ENCODE measurements at places on chromosomes 4 and X.
A peak's percentile ranks its signal among the peaks of the same experiment; 100 is the strongest.

DNA sequence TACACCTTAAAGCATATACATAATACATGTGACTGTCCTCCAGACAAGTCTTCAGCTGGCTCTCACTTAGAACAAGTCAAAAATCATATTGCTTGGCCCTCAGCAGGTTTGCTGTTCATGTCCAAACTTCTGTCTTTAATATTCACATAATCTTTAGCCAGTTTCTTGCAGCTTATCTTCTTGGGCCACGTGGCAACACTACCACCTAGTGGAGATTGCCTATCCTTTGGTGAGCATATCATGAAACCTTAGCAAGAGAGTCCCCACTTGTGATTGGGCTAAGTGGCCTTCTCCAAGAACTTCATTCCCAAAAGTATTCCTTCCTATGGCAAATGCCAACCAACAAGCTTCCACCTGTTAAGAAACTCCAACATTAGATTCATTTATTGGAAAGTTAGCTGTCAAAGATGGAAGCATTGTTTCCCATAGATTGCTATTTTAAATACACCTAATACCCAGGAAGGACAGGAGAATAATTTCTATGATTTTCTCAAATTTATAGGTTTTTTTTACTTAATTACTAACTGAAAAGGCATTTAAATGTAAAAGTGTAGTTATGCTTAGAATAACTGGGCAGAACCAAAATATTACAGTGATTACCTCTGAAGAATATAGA, 231.9 kb upstream of the INTU start:
- peak; percentile 67 for DNase-seq

GRCh38 chr4:104022226-104022625, 302.4 kb upstream of the TACR3 start:
- DNase-seq: no peak

- DNase-seq: no peak
Observed at GRCh38 chrX:3378156-3378555, 31.7 kb upstream of the MXRA5 start.

DNA sequence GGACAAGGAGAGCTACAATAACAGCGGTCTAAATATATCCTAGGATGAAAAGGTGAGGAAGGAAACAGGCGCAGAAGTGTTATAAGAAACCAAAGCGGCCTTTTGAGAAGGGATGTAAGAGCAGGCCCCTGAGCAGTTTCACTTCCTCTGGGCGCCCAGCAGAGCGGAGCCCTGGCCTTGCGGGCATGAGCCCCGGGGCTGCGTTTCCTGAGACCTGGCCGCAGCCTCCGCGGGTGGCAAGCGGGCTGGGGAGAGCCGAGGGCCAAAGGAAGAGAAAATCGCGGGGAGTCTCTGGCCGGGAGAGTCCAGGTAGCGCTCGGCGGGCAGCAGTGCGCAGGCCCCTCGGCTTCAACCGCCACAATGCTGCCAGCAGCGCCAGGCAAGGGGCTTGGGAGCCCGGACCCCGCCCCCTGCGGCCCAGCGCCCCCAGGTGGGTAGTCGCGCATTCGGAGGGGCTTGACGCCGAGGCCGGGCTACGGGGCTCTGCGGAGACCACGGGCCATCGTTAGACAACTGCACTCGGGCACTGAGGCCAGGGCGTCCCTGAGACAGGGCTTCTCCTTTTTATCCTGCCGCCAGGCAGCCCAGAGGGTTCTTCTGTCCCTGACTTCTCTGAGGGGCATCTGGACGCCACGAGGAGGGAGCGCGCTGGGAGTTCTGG, at the start of gene BANK1:
TSS of gene BANK1 (plus strand) at position 210 of the 661 bp plus-strand sequence. CDS start at position 361, 151 bp downstream.
- peak; percentile 29 for DNase-seq

DNA sequence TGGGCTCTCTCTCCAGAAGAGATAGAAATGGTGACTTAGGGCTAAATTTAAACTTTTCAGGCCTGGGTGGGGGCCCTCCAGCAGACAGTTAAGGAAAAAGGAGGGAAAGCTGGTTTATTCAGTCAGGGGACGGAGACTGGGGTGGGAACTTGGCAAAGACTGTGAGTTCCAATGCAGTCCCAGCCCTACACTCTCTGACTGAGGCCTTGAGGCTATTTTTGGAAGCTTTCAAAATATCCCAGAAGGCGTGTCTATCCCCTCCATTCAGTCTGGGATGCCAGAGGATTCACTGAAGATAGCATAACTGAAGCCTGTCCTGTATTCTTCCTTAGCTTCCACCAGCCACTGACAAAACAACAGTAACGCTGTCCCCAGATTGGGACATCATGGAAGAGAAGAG, 32.1 kb upstream of the MSN start:
- peak; percentile 65 for DNase-seq

GRCh38 chrX:54550821-54551220, 20.8 kb downstream of the GNL3L start:
- DNase-seq: no peak

GRCh38 chr4:129230846-129231245, 134.9 kb downstream of the C4orf33 start:
- DNase-seq: no peak

DNA sequence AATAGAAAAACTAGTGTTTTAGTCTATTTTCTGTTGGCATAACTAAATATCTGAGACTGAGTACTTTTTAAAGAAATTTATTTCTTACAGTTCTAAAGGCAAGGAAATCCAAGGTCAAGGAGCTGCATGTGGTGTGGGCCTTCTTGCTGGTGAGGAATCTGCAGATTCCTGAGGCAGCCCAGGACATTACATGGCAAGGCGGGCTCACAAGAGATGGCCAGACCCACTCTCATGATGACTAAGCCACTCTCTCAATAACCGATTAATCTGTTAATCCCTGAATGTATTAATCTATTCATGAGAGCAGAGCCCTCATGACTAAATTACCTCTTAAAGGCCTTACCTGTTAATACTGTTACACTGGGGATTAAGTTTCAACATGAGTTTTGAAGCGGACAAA, 340.8 kb downstream of the GRXCR1 start:
- no peak for DNase-seq

DNA sequence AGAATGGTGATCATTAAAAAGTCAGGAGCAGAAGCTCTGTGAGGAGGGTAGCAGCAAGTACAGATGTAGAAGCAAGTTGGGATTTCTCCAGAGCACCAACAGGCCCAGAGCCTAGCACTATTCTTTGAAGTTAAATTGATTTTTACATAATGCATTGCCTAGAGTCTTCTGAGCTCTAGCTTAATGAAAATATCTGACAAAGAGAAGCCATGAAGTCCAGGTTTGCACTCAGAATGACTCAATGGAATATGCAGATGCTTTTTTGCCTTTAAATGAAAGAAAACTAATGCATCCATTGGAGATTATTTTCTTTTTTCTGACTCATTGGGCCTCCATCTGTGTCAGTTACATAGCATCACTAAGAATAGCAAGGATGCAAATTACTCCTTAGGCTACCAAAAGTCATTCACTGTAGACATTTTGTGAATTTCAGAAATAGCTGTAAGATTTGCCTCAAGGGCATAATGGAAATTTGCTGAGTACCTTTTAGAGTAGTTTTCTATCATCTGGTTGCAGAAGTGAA, 91.0 kb downstream of the EDA2R start:
- DNase-seq: no peak

- peak; percentile 37 for DNase-seq
Observed at GRCh38 chr4:2395038-2395437, 23.4 kb downstream of the ZFYVE28 start.

GRCh38 chrX:119503484-119503861, 35.2 kb downstream of the SLC25A5 start:
- peak; percentile 87 for DNase-seq

- peak; percentile 12 for DNase-seq
Observed at GRCh38 chrX:130994671-130995070, 63.5 kb upstream of the ARHGAP36 start.

DNA sequence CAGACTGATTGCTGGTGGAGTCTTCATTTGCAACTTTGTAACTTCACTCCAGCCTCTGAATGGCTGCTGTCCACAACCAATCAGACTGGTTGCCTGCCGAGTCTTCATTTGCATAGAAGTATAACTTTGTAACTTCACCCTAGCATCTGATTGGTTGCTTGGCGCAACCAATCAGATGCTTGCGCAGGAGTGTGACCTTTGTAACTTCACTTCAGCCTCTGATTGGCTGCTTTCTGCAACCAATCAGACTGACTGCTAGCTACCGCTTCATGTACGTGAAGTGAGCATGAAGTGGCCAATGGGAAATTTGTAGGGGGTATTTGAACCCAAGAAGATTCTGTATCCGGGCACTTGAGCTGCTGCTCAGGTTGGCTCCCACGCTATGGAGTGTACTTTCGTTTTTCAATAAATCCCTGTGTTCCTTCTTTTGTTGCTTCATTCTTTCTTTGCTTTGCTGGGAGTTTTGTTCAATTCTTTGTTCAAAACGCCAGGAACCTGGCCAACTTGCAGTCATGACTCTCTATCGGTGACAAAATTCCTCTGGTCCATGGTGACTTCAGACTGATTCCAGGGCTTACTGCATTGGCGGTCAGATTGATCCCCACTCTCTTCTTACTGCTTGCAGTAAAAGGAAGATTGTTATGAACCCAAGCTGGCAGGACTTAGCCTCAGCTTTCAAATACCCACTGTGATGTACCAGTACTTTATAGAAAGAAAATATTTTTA, 46.4 kb upstream of the FGG start:
- DNase-seq: no peak

DNA sequence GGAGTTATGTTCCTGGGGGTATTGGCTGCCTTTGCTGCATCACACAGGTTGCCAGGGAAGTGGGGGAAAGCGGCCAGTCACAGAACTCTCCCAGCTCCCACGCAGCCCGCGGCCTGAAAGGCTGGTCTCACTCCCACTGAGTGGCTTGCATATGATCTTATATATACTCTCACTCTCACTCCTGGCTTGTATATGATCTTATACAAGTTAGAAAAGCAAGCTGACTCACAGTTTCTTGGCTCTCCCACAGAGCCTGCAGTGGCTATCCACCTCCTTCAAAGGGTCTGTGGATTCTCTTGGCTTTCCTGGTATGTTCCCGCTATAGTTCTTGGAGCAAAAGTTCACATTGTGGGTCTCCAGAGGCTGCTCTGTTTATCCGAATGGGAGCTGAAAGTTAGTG, 833.5 kb upstream of the GALNTL6 start:
- no peak for DNase-seq

DNA sequence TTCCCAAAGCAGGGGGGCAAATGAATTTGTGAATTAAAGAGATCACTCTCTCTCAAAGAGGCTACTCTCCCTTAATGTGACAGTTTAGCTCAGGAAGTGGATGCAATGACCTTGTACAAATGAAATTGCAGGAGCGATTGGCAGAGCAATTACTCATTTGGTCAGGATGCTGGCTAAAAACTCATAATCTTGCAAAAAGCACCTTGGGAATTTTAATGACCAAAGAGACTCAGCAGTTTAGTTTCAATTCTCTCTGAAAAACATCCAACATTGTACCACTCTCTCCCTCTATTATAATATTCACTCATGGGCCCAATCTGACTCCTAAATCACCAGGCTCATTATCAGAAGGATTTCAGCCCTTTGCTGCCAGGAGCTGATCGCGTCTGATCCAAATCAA, 26.1 kb downstream of the PDGFC start:
- DNase-seq: no peak

GRCh38 chr4:84753321-84753972, 170.5 kb downstream of the CDS1 start:
- no peak for DNase-seq

GRCh38 chr4:108292229-108292628, 123.5 kb upstream of the LEF1 start:
- DNase-seq: no peak

- DNase-seq: no peak
Observed at GRCh38 chr4:165502916-165503907, 124.4 kb downstream of the CPE start.

GRCh38 chr4:26993539-26993938, 132.9 kb downstream of the STIM2 start:
- no peak for DNase-seq

- no peak for DNase-seq
Observed at GRCh38 chr4:172095161-172095560, 282.0 kb downstream of the GALNTL6 start.

- no peak for DNase-seq
Observed at GRCh38 chr4:30386266-30386895, 333.8 kb upstream of the PCDH7 start.

DNA sequence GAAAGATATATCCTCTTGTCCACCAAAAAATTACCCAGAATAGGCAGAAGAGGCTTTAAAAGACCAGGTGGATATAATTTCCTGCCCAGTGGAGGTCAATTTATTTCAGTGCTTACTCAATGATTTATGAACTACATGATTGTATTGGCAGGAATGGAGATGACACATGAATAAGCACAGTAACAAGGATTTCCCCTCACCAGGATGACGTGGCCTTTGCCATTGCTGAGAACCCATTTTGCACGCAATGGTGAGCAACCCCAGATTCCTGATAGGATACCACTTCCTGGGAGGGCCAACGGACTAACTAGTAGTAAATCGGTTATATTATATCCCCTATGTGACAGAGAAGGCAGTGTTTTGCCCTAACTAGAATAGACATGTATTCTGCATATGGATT, 11.6 kb upstream of the TTC29 start:
- peak; percentile 52 for DNase-seq

GRCh38 chr4:73705056-73705432, 35.3 kb upstream of the CXCL8 start:
- DNase-seq: peak; percentile 43

DNA sequence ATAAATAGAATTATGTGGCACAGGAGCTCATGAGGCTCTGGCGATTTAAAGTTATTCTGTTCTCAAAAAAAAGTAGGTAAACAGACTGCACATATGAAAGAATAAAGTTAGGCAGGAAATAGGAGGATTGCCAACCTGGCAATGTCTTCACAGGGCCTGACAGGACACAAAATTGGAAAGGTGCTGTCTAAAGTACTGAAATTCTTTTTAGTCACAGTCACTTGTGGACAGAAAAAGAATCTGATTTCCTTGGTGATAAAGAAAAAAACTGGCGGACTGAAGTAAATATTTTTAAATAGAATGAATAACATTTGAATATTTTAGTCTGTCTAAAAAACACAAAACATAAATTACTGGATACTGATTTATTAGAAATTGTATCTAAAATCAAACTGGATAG, 124.4 kb downstream of the VEGFC start:
- no peak for DNase-seq

DNA sequence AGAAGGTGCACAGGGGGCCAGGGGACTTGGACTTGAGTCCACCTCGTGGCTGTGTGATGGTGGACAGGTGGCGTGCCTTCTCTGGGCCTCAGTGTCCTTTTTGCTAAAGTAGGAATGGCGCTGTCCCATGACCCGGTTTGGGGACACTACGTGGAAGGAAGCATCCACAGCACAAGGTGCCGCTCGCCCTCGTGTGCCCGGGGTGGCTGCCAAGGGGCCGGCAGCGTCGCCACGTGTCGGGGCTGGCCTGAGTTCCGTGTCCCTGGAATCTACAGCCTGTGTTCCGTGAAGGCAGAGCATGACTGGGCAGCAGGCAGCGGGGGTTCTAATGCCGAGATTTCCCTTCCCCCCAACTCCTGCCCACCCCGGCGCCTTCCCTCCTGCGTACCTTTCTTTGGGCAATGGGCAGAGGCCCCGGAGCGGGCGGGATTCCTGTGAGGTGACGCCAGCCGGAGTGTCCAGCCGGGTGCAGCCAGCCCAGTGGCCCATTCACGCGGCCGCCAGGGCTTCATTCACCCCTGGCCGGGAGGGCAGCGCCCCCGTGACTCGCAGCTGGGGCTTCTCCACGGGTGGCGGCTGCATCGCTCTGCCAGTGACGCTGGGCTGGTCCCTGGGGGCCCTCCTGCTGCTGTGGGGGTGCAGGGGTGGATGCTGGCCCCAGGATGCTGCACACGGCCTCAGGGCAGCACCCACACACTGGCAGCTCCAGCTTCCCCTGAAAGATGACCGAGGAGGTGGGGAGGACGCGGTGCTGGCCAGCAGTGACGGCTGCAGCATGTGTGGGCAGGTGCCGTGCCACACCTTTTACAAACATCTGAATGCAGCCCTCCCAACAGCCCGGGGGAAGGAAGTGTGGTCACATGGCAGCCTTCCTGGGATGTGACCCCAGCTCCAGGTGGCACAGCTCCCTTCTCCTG, 21.2 kb downstream of the DOK7 start:
- DNase-seq: peak; percentile 72

Data from AG20443 (cell line).